AG08395 (cell line): ENCODE measurements at places on chromosomes 4 and X.

- no peak for DNase-seq
Observed at GRCh38 chr4:55466001-55466400, 70.2 kb downstream of the TMEM165 start.

DNA sequence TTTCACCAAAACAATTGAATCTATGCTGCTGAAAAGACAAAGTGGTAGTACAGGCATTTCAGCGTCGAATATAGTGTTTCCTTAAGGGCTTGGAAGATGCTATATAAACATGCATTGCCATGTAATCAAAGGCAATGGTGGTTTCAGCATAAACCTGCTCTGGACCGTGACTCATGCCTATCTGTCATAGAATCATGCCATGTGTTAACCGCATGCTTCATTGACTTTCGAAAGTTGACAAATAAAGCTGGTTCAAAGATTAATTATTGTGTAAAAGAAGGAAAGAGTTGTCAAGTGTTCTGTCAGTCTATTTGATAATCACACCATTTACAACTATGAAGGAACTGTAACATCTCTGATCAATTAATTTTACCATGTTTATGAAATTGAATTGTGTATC is 83.2 kb downstream of the FUNDC1 start:
- DNase-seq = no peak

DNA sequence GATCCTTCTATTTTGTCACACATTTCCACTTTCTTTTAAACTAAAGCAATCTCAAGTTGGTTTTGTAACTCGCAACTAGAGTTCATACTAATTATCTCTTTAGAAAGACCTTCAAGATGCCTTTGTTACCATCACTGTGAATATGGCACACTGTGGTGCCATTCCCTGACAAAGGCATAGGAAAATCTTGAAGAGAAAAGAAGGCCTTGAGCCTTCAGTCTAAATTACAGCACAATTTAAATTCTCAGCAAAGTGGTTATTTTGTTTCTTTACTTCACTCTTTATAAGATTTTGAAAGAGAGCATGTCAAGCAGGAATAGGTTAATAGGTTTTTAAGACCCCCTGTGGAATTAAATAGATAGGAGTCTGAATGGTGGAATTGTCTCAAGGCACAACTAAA is 89.0 kb upstream of the BANK1 start:
- no peak for DNase-seq

- no peak for DNase-seq
Observed at GRCh38 chr4:147285751-147286150, 195.1 kb upstream of the EDNRA start.

GRCh38 chrX:78754917-78755316 is 7.4 kb downstream of the LPAR4 start:
- DNase-seq = no peak

DNA sequence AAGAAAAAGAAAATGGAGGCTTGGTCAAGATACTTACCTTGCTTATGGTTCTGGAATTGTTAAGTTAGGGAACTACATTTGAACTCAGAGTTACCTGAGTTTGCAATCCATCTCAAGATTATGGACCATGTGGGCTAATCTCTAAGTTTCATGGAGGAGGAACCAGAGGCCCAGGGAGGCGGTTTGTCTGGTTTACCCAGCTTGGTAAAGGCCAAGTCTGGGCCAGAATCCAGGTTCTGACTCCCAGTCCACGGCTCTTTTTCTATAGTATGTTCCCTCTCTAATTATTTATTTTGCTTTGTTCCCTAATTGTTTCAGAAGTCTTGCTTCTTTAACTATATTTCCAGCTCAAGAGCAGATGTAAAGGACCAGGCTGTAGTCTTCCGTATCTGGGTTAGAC is 168.1 kb downstream of the FRAS1 start:
- DNase-seq = no peak

- peak; percentile 4 for DNase-seq
Observed at GRCh38 chr4:155676430-155676825, 9.8 kb downstream of the GUCY1A1 start.

GRCh38 chrX:10769195-10769594 is 148.8 kb upstream of the MID1 start:
- peak; percentile 41 for DNase-seq

DNA sequence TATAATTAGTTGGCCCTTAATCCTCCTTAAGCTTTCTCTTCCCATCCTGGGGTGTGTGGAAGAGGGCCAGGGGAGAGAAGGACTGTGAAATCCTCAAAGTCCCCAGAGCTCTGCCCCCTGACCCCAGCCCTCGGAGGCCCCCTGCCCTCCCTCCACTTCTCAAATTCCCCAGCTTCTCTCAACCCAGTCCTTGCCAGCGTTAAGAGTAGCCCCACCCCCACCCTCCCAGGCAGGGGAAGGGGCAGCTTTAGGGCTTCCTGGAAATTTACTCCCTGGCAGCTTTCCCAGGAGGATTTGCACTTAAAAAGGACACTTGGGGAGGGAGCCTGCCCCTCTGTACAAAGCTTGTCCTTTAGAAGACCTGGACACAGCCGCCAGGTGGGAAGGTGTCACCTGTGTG is 11.8 kb upstream of the CD40LG start:
- no peak for DNase-seq

GRCh38 chrX:69072486-69073006 is 92.7 kb downstream of the PJA1 start:
- DNase-seq = no peak

GRCh38 chr4:4422856-4423499 is 36.1 kb downstream of the NSG1 start:
- DNase-seq = no peak

DNA sequence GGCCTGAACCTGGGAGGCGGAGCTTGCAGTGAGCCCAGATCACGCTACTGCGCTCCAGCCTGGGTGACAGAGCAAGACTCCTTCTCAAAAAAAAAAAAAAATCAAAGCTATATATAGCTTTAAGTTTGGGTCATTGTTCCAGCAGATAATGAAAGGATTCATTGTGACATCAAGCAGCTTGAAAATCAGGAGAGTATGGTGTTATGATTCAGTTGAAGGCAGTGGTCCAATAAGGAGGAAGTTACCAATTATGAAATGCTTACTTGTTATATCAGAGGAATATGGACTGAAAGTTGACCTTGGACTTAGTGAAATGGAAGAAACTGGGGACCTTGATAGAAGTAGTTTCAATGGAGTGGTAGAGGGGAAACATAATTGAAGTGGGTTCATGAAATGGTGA is 140.4 kb upstream of the MAD2L1 start:
- DNase-seq = no peak

DNA sequence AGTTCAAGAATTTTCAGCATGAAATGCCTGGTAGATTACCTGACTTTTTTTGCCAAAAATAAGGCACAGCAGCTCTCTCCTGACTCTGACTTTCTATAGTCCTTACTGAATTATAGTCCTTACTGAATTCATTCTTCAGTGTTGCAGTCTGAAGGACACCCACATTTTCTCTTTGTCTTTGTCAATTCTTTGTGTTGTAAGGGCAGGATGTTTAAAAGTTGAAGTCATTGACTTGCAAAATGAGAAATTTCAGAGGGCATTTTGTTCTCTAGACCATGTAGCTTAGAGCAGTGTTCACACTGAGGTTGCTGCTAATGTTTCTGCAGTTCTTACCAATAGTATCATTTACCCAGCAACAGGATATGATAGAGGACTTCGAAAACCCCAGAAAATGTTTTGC is 168.0 kb downstream of the SOWAHB start:
- DNase-seq = no peak
